ENCODE measurements at places on chromosomes 6 and 20.

GRCh38 chr6:42390228-42390934, 61.3 kb downstream of the TRERF1 start:
- no peaks in the 10 kb centered on the region for H3K36me3 ChIP-seq
- peak overlapping the region; percentile 50 for H3K4me3 ChIP-seq
- no peaks in the 10 kb centered on the region for H3K27me3 ChIP-seq
- peak overlapping the region; percentile 85 for H3K27ac ChIP-seq
- peaks cover 89% of the 10 kb centered on the region for H3K4me1 ChIP-seq
- DNase-seq: no peak

DNA sequence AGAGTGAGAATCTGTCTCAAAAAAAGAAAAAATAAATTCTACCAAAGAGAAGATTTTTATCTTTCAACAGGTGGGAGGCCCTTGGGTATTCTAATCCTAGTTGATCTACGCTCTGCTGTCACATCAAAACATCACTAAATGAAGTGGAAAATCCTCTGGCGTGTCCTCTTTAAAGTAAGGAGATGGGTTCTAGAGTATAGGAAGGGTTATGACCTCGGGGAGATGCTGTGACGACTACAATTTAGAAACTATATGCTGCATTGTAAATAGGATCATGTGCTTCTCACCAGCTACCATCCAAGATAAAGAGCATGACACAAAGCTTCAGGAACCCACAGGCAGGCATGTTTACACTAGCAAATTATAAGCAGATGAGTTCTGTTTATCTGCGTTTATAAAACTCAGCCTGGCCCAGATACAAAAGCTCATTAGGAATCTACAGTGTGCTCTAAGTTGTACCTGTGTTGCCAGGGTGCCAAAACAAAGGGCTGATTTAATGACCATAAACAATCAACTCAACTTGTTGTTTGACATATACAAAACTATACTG, 197.1 kb upstream of the PLN start:
- H3K4me3 ChIP-seq: no peak overlapping the region
- H3K27ac ChIP-seq: no peak overlapping the region
- no peaks in the 10 kb centered on the region for H3K36me3 ChIP-seq
- no peaks in the 10 kb centered on the region for H3K27me3 ChIP-seq
- no peaks in the 10 kb centered on the region for H3K4me1 ChIP-seq

DNA sequence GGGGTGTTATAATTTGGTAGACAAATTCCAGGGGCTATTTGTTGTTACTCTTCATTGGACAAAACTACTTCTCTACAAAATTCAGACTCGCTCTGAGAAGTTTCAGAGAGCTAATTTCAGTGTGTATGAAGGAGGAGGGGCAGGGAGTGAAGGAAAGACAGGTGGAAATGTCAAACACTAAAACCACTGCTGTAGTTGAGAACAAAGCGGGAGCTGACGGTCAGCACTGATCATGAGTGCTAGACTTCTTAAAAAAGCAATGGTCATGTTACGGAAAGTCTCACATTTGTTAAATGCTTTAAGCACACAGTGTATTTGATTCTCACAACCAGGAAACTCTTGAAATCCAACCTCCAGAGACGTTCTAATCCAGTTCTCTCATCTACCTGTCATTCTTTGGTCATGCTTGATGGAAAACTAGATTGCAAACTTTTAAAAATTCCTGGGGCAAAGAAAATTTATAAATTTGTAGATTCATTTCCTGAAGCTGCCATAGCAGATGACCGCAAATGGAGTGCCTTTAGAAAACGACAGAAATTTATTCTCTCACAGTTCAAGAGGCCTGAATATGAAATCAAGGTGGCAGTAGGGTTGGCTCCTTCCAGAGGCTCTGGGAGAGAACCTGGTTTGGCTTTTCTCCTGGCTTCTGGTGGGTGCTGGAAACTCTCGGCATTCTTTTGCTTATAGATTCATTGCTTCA, 100.7 kb upstream of the CARMIL1 start:
- no peak overlapping the region for H3K4me3 ChIP-seq
- no peaks in the 10 kb centered on the region for H3K27me3 ChIP-seq
- no peaks in the 10 kb centered on the region for H3K36me3 ChIP-seq
- H3K4me1 ChIP-seq: no peaks in the 10 kb centered on the region
- no peak for DNase-seq

DNA sequence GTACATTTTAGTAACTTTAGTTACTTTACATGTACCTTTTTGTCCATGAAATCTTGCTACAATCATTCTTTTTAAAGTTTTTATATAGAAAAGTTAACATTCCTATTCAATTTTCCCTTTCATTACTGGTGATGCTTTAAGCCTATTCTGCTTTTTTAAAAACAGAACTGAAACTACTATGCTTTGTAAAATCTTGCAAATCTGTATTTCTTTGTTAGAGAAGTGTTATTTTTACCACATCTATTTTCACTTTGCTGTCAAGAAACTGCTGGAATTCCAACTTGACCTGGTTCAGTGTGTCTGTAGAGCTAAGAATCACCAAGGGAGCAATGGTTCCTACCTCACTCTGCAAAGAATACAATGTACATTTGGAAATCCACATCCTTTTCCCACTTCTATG, 21.8 kb upstream of the SAMD5 start:
- DNase-seq: no peak
- no peaks in the 10 kb centered on the region for H3K4me1 ChIP-seq
- no peaks in the 10 kb centered on the region for H3K36me3 ChIP-seq

DNA sequence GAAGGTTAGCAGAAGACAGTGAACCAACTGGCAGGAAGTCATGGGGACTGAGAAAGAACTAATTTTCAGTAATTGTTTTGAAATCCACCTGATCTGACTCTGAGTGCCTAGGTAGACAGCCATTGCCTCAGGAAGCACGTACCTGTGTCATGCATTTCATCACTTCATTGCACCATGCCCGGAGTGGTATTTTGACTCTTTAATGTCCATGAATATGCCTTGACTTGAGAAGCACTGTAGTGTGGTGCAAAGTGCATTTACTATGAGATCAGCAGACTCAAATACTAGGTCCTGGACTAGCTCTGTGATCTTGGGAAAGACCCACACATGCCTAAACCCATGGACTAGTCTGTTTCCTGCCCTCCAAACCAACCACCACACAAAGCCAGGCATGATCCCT, 370.9 kb upstream of the MARCKS start:
- no peak for DNase-seq
- H3K27ac ChIP-seq: no peak overlapping the region
- H3K4me1 ChIP-seq: no peaks in the 10 kb centered on the region
- H3K36me3 ChIP-seq: no peaks in the 10 kb centered on the region
- H3K4me3 ChIP-seq: no peak overlapping the region

DNA sequence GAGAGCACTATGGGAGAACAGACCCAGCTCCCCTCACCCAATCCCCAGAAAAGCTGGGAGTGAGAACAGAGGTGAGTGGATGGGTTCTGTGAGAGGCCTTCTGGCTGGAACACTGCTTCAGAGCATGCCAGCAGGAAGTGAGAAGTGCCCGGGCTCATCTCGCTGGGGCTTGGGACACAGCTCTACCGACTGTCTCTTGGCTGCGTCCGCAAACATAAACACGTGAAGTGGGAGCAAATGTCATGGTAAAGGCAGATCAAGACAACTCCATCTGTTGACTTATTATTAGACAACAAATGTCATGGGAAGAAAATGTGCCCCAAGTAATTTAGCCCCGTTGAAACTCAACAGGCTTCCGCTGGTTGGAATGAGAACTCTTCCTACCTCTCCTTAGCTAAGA, 25.9 kb downstream of the GNAS-AS1 start:
- H3K27me3 ChIP-seq: no peaks in the 10 kb centered on the region
- no peaks in the 10 kb centered on the region for H3K36me3 ChIP-seq
- no peak for DNase-seq
- H3K4me1 ChIP-seq: no peaks in the 10 kb centered on the region
- no peak overlapping the region for H3K4me3 ChIP-seq
- no peak overlapping the region for H3K27ac ChIP-seq

- no peaks in the 10 kb centered on the region for H3K27me3 ChIP-seq
- H3K36me3 ChIP-seq: peaks cover 5% of the 10 kb centered on the region
- DNase-seq: no peak
- H3K4me1 ChIP-seq: peaks cover 6% of the 10 kb centered on the region
These were observed 15.3 kb upstream of the ZC3H12D start for GRCh38 chr6:149500096-149500495.

GRCh38 chr6:109897561-109898080, 80.5 kb upstream of the GPR6 start:
- no peaks in the 10 kb centered on the region for H3K36me3 ChIP-seq
- no peak overlapping the region for H3K27ac ChIP-seq
- no peaks in the 10 kb centered on the region for H3K27me3 ChIP-seq
- DNase-seq: no peak
- H3K4me3 ChIP-seq: no peak overlapping the region

DNA sequence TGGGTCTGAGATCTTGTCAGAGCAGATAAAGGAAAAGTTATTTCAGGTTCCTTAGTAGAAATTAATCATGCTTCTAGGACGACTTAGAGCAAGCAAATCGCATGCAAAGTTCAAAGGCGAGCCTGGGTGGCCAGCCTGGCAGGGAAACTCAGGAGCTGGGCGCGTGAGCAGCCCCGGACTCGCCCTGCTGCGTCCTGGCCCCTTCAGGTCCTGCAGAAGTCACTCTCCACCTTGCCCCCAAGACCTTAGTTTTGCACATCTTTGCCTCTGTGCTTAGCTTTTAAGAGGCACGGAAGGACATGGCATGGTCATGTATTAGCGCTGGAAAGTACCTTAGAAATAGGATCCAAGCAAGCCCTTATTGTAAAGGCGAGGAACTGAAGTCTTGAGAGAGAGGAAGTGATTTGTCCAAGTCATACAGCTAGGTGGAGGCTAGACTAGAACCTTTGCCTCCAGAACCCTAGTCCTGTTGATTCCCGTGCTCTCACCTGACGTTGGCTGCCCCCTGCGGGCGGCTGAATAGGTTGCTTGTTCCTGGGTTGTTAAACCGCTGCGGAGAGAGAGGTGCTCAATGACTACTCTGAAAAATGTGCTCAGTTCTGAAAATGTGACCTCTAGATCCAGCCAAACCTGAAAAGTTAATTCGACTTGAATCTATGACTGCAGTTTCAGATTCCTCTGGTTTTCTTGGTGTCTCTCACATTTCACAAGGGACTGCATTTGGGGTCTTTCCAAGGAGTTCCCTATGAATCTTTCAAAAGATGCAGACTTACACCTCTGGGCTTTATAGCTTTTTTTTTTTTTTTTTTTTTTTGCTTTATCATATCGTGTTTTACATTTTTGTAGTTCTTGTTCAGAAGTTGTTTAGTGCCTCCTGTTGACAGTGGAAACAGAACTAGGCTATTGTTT, 2.7 kb downstream of the MYB start:
- peak; percentile 57 for DNase-seq
- H3K4me3 ChIP-seq: peak overlapping the region; percentile 56
- no peaks in the 10 kb centered on the region for H3K27me3 ChIP-seq
- no peaks in the 10 kb centered on the region for H3K36me3 ChIP-seq
- H3K27ac ChIP-seq: peak overlapping the region; percentile 74

DNA sequence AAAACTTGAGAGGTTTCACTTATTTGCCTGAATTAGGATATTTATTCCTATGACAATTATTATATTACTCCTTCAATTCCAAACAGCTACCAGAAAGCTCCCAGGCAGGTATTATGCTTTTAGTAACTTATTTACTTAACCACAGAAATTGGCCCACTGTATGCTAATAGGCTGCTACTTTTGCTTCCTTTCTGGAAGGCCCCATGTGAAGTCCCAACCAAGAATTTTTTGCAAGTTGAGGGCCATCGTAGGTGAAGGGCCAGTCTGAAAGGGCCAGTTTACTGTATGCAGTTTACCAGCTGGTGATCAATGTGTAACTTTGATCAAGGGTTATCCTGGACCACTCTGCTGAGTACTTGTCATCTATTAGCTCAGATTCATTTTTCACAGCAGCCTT, 45.0 kb downstream of the EDN1 start:
- H3K4me3 ChIP-seq: no peak overlapping the region
- H3K27ac ChIP-seq: no peak overlapping the region
- no peaks in the 10 kb centered on the region for H3K4me1 ChIP-seq
